Progenitor cell of endocrine pancreas (in vitro differentiated cells): ENCODE measurements at places on chromosomes 16 and 17. TPM values are rescaled to one million over a fixed set of nuclear protein-coding genes. Genes with fewer than 3 reads are reported as not detected.

PRCD gene
- 0.86 and 1.7 TPM in 2 replicates for total RNA-seq

HOXB1 gene
- 0.96 and 2.2 TPM in 2 replicates for total RNA-seq

CTRB1 gene
- total RNA-seq: not detected in 2 replicates

CPNE7 gene
- total RNA-seq: 0.41 and 0.84 TPM in 2 replicates

SLC13A5 gene
- 0.93 and 1.1 TPM in 2 replicates for total RNA-seq

PRSS33 gene
- 0.27 and 0.31 TPM in 2 replicates for total RNA-seq

FBRS gene
- 75.3 and 91.1 TPM in 2 replicates for total RNA-seq
